ENCODE measurements at places on chromosomes 6 and 20.

DNA sequence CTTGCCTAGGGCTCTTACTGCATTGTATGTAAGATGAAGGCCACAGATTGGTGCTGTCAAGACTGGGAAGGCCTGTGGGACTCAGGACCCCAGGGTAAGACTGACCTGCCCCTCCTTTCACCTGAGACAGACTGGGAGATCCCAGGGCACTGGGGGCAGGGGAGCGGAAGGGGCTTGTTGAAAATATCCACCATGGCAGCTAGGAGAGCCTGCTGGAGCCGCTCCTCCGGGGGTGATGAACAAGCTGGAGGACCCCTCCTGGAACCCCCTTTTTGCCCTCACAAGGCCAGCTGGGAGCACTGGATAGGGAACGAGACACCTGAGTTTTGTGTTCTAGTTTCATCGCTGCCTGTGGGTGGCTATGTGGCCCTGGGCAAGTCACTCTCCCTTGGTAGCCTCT is 9.2 kb upstream of the SDCBP2 start:
- no peak for DNase-seq

DNA sequence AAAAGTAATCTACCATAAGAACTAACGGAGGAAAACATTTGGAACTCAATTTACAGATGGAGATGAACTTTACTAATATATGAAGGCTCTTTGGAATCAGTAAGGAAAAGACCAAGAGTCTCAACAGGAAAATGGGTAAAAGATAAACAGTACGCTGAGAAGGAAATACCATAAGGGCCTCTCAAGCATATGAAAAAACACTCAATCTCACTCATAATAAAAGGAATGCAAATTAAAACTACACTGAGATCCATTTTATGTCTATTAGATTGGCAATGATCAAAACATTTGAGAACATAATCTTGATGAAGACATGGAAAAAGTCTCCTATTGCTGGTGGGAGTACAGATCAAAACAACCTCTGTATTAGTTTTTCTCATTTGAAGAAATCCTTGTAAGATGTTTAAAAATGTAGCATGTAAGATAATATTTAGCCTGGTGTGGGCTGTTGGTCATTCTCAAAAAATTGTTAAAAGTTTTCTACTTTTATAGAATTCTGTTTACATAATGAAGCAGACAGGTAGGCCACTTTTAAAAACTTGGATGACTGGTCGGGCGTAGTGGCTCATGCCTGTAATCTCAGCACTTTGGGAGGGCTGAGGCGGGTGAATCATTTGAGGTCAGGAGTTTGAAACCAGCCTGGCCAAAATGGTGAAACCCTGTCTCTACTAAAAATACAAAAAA is 14.5 kb downstream of the REV3L start:
- no peak for DNase-seq

- DNase-seq: no peak
Measured at GRCh38 chr6:167140589-167141474, 16.9 kb downstream of the GPR31 start.

- DNase-seq: no peak
Measured at GRCh38 chr6:150266963-150267685, 101.7 kb upstream of the IYD start.

- no peak for DNase-seq
Measured at GRCh38 chr6:36915599-36915998, 29.8 kb downstream of the C6orf89 start.

DNA sequence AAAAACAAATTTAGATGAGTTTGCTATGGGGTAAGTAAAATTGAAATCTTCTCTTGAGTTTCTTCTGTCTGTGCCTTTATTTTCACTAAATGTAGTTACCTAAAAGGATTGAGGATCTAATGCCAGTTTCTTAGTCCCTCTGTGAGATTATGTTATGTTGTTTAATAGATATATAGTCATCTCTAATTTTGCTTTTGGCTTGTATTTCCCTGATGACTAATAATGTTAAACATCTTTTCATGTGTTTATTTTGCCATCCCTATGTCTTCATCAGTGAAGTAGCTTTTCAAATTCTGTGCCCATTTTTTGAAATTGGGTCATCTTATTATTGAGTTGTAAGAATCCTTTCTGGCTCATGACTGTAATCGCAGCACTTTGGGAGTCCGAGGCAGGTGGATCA is 13.7 kb downstream of the QRSL1 start:
- no peak for DNase-seq

All from hematopoietic multipotent progenitor cell treated with erythropoietin and hydrocortisone succinate and interleukin-3 and kit ligand, for 17 days (in vitro differentiated cells).